ENCODE measurements at places on chromosomes 16 and 17.

DNA sequence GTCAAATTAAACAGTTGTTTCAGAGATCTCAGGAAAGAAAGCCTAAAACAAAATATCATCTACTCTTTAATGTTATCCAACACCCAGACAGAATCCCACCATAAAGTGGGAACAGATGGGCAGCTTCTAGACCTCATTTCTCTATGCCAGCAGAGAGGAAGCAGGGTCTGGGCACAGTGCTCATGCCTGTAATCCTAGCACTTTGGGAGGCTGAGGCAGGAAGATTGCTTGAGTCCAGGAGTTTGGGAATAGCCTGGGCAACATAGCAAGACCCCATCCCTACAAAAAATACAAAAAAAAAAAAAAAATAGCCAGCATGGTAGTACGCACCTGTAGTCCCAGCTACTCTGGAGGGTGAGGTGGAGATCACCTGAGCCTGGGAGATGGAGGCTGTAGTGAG lies 13.5 kb upstream of the ZNF652 start:
- DNase-seq = no peak

- no peak for DNase-seq
These were observed 77.6 kb upstream of the LHX1 start for GRCh38 chr17:36859706-36860105.

- no peak for DNase-seq
These were observed 158.4 kb downstream of the KCNJ2 start for GRCh38 chr17:70327723-70328122.

DNA sequence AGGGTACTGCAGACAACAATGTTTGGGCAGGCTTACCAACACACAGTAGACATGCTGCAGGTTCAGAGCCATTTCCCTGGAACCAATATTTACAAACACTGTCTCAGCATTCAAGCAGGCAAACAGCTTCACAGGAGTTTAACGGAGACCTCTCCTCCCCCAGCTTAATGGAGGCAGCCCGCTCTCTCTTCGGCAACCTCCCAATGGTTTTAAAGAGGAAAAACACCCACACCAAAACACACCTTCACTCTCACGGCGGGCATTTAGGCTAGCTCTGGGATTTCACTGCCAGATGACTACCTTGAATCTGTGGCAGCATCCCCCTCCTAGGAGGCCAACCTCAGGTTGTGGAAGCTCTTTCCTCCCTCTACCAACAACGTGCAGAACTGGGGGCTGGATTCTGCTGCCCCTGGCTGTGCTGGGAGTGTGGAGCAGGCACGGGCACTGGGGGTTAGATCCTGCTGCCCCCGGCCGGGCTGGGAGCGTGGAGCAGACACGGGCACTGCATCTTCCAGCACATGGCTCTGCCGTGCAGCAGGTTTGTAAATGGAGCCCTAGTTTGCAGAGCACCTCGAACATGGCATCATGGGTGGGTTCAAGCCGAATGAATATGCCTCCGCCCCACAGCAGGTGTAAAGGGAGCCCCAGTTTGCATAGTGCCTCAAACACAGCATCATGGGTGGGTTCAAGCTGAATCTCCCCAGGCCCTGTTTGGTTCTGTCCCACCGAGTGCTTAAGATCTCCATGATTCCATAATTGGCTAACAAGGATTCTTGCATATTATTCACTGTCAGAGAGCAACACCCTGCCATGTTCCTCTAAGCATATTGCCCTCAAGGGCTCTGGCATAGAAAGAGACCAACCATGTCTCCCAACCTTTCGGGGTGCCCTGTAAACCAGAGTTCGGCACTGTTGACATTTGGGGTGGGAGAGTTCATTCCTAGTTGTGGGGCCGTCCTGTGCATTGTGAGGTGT lies 86.4 kb downstream of the RBFOX3 start:
- no peak for DNase-seq
